ENCODE measurements at places on chromosomes 1 and 21.

DNA sequence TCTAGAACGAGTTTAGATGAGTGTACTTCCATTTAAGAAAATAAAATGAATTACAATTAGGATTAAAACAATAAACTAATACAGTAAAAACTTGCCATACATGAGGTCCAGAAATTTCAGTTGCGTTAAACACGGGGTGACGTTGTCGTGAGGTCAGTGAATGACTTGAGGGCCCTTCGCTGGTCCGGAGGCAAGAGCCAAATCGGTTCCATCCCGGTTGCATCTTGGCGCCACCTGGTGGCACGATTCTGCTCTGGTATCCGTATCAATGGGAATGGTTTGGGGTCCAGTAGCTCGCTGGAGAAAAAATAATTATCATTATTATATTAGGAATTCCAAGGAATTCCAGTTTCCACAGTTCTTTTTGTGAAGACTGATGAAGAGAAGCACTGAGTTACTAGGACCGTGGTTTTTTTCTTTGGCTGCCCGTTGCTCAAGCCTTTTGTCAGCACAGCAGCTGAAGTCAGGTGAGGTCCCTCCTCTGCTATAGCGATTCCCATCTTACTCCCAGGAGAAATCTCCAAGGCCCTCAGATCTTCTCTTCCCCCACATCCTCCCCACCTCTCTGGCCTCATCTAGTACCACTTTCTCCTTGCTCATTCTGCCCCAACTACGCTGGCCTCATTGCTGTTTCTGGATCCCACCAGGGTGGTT lies 161.4 kb downstream of the SLC35F3 start:
- peak; percentile 14 for DNase-seq

DNA sequence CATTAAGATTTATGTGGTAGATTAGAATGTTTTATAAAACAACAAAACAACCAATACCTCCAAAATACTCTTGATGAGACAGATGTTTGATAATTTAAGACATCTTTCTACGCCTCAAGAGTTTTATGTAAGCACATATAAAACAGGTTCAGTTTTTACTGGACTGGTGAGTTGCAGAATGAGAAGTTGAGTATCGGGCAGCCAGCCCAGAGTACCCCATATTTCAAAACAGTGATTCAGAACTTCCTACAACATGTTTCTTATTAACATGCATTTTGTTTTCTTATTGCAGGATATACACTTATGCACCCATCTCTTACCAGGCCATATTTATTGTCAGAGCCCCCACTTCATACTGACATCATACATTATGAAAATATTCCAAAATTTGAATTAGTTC lies 91.4 kb upstream of the RAVER2 start:
- DNase-seq: no peak

GRCh38 chr21:22791986-22792560 lies 1793.9 kb downstream of the NCAM2 start:
- peak; percentile 15 for DNase-seq

DNA sequence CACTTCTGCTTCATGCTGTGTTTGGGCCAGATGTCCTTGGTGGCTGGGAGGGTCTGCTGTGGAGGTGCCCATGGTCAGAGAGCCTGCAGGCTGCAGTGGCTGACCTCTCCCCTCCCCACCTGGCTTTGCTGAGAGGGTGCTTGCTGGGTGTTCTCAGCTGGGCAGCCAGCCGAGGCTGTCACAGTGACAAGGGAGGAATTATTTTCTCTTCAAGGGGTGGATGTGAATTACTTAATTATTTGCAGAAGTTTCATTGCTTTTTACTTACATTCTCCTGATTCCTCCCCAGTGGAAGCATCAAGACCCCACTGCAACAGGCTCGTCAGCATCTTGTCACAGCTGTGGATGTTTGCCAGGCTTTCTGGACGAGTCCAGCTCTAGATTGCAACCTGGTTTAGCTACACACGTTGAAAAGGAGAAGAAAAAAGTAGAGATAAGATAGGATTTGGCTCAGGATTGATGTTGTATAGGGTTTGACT lies 70.3 kb downstream of the GALNT2 start:
- no peak for DNase-seq

- no peak for DNase-seq
Measured at GRCh38 chr1:223343692-223344091, 20.3 kb downstream of the SUSD4 start.

GRCh38 chr1:24441480-24441879 lies 25.9 kb downstream of the NIPAL3 start:
- DNase-seq: no peak

GRCh38 chr1:224554620-224555259 lies 61.4 kb upstream of the CNIH3 start:
- no peak for DNase-seq

DNA sequence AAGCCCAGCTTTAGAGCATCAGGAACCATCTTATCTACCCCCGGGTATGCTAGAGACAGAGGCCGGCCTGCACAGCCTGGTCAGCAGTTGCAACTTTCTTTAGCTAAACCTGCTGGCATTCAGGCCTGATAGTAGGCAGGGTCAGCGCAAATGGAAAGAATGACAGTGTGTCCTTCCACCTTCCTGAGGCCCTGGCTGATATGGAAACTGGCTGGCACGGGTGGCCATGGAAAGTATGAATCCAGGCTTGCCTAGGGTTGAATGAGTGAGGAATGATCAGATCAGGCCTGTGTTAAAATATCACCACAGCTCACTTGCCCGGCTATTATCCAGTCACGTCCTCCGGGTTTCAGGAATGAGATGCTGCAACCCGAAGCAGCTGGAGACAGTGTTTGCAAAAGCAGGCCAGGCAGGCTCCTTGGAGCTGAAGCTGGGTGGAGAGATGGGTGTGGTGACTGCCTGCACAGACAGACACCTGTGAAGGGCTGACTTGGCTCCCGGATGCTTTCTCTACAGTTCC lies 34.7 kb downstream of the RCAN1 start:
- no peak for DNase-seq

DNA sequence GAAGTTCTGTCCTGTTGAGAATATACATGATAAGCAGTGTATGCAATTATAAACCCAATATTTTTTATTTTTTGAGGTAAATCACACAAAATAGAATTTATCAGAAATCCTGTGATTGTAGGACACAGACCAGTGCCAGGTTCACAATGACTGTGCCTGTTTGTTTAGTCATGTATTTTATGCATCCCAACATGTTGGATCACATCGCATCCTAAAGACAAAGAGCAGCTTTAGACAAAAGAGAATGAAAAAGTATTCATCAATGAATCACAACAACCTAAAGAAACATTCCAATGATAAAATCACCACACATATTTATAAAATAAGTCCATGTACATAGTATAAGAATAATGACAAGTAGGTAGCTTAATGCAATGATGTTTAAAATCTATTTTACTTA lies 53.2 kb upstream of the LRRC8D start:
- DNase-seq: no peak

DNA sequence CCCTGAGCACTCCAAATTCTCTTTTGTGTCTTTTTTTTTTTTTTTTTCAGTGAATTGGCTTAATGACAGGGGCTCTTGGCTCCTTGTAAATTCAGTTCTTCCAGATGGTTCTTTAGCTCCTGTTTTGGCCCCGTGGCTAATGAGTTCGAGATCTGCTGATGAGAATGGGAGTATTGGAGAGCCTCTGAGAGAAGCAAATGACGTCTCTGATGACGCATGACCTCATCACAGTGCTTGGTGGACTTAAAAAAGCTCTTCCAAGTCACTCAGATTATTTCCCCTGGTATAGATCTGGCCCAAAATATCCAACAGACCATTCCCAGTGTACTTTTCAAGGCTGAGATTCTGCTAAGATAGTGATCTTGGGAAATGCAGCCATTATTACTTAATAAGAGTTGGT lies 159.5 kb downstream of the MIS18A start:
- DNase-seq: no peak

GRCh38 chr1:106937104-106937503 lies 119.4 kb upstream of the PRMT6 start:
- DNase-seq: peak; percentile 12

DNA sequence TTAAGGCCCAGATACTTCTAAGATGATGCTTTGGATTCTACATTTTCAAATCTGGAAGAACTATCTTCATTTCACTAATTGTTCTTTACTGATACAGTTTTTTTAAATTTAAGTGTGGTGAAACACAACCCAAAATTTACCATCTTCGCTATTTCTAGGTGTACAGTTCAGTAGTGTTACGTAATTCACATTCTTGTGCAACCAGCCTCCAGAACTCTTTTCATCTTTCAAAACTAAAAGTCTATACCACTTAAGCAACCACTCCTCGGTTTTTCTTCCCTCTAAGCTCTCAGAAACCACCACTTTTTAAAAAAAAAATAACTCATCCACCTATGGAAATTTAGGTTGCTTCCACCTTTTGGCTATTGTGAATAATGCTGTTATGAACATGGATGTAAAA lies 220.7 kb downstream of the PDE4B start:
- no peak for DNase-seq

DNA sequence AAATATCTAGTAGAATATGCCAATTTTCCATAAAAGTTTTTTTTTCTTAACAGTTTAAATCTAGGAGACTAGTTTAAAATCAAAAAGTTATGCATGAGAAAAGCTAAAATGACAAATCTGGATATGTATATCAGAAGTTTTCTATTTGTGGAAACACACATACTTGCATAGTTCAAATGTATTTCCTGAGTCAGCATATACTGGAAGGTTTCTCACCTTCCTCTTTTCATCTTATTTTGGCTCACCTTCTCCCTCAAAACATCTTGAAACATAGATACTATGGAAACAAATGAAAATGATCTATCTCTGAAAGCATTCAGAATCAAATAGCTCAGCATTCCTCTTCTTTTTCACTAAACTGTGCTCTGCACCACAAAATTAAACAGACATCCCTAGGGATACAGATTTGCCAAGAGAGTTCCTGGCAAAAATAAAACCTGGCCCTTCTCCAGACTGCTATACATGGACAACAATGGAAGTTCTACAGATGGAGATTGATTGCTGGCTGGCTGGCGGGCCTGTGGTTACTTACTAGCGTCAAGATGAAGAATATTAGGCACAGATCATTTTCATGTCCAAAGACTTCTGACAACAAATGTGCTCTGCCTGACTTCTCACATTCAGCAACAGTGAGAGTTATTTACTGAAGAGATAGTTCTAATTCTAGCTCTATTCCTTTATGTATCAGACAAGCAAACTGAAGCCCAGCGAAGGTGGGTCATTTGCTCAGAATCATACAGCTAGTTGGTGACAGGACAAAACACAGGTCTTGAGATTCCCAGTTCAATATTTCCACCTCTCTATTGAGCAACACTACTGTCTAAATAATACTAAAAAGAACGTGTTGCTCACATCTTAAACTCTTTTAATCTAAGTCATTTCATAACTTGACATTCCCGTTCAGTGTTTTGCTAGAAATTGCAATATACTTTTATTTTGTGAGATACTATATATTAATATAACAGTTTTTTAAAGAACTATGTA lies 26.6 kb downstream of the DIPK1A start:
- DNase-seq: no peak

DNA sequence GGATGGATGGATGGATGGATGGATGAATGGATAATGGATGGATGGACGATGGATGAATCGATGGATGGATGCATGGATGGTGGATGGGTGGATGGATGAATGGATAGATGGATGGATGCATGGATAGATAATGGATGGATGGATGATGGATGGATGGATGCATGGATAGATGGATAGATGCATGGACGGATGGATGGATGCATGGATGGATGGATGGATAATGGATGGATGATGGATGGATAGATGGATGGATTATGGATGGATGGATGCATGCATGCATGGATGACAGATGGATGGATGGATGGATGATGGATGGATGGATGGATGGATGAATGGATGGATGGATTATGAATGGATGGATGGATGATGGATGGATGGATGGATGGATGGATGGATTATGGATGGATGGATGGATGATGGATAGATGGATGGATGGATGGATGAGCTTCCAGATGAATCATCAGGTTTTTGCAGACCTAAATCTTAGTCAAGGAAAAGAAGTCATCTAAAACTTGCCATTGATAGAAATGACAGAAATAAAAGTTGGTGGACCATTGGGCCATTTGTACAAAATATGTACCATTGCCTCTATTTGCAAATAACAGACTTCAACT lies 175.4 kb upstream of the KLHDC7A start:
- no peak for DNase-seq

DNA sequence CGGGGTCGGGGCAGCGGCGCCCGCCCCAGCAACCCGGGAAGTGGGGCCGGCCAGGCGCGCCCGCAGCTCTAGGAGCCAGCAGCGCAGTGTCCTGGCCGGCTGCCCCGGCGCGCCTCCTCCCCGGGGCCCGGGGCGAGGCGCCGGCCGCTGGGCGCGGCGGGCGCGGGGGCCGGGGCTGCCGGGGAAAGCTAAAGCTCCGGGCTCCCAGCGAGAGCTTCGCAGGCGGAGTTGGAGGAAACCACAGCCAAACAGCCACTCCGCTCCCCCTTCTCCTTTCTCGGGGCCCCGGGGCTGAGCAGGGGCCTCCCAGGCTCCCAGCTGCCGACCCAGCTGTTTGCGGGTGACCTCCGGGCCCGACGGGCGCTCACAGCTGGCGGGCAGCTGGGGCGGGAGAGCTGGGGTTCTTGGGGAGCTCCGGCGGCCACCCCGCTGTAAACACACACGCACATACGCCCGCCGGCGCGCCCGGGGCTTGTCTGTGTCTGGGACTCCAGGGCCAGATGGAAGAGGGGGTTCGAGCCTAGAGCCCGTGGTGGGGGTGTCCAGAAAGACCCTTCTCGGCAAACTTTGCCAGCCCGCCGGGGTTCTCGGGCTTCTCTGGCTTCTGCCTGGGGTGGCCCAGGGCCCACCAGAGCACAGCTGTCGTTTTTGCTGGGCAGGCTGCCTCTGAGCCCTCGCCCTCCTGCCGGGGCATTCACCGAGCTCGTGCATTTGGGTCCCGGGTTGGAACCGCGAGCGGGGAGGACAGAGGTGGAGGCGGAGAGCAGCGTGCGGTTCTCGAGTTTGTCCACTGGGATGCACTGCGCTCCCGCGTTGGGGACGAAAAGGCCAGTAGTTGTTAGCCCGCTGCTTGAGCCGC lies 1.5 kb downstream of the AJAP1 start:
- no peak for DNase-seq

- DNase-seq: no peak
Measured at GRCh38 chr1:76832521-76832920, 34.8 kb upstream of the ST6GALNAC5 start.

GRCh38 chr1:56375326-56375804 lies 204.0 kb downstream of the PLPP3 start:
- no peak for DNase-seq

- DNase-seq: no peak
Measured at GRCh38 chr1:64469116-64469976, 583 bp upstream of the CACHD1 start.

DNA sequence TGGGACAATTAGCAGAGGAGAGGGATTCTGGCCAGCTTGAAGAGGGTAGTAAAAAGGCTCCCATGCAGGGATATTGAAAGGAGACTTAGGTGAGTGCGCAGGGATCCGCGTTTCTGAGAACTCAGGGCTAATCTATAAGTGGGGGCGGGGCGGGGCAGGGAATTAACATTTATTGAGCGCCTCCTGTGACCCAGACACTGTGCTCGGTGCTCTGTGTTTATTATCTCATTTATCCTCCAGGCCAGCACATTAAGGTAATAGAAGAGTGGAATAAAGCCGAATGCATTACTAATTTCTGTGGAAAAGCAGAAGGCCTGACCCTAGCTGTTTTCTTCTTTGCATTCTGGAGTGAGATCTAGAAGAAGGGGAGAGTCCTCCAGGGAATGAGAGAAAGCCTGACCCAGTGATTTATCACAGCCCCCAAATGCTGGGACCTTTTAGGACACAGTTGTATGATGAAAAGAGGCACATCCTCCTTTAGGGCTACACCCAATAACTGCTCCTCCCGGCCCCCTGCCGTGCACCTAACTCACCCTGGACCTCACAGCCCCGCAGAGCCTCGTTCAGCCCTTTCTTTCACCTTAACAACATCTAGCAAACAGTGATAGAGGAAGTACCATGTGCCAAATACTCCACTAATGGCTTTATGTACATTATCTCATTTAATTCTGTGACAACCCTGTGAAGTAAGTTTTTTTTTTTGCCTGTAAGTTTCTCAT lies 317.6 kb downstream of the PBX1 start:
- no peak for DNase-seq
